ENCODE measurements at places on chromosomes 13 and 19.

- DNase-seq: no peak
Measured at GRCh38 chr13:41509971-41510370, 52.6 kb downstream of the RGCC start.

- no peak for DNase-seq
Measured at GRCh38 chr13:76231522-76232167, 595.5 kb downstream of the LMO7 start.

DNA sequence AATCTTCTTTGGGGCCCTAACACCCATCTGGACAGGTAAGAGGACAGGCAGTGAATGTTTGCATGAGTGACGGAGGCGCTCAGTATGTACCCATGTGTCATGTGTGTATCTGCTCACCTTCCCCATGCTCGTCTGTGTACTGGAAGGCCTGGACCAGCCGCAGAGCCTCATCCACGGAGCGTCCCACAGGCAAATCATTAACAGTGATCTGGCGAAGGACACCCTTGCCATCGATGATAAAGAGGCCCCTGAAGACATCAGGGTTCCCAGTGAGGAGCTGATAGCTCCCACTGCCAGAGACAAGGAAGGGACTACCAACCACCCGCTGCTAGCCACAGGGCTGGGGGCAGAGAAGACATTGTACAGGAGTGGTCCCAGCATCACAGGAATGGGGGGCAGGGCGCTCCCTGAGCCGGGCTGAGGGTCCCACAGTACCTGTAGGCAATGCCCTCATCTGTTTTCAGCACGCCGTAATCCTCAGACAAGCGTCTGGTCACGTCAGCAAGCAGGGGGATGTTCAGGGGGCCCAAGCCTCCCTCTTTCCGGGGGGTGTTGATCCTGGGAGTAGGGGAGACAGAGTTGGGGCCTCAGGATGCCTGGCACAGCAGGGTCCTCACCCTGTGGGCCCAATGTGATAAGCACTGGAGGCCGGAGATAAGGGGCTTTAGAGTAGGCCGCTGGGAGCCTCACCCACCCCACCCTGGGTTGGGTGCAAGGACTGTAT, 1.7 kb downstream of the PRDX2 start:
- DNase-seq: no peak

DNA sequence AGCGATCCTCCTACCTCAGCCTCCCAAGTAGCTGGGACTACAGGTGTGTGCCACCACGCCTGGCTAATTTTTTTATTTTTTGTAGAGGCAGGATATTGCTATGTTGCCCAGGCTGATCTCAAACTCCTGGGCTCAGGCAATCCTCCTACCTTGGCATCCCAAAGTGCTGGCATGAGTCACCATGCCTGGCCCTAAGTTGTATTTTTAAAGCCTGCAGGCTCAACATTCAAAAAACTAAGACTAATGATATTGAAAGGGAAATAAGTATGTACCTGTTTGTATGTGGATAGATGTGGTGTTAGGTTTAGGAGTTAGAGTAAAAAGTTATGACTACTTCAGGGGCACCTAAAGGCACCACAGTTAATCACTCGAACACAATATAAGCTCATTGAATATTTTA, 5.4 kb upstream of the IPO5 start:
- no peak for DNase-seq

DNA sequence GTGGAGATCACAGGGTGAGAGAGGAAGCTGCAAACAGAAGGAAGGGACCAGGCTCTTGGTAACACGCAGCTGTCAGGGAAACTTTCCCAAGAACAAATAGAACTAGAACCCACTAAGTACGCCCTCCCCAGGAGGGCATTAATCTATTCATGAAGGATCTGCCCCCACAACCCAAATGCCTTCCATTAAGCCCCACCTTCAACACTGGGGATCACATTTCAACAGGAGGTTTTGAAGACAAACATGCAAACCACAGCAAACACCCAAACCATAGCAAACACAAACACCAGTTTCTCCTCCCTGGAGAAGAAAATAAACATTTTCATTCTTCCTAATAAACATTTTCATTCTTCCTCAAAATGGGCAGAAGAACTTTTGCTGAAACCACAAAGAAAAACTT, 329.6 kb downstream of the EFNB2 start:
- DNase-seq: no peak

DNA sequence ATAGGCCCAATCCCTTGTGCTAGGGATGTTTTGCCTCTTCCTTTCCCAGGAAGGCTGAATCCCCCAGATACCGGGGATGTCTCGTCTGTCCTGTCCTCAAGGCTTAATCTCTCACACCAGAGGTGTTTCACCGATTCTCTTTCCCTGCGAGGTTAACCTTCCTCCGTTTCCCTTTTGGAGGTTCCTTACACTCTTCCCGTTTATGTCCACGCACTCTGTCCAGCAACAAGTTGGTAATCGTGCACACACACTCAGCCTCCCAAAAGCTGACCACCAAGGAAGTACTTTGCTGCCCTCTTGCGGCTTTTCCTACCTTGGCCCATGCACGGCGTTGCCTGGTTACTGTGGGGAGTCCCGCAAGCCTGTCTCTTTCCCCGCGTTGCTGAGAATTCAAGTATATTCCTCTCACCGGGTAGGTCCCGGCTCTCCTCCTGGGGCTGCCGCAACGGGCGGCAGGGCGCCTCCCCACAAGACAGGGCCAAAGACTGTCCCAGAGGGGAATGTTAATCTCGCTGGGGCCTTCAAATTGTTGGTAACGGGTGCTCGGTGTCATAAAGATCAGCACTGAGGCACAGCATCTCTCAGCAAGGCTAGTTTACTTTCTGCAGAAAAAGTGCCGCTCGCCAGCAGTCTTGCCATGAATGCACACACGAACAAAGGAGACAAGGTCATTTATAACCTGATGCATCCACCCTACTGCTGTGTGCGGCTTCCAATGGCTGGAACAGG, 36.7 kb upstream of the CD177 start:
- no peak for DNase-seq

DNA sequence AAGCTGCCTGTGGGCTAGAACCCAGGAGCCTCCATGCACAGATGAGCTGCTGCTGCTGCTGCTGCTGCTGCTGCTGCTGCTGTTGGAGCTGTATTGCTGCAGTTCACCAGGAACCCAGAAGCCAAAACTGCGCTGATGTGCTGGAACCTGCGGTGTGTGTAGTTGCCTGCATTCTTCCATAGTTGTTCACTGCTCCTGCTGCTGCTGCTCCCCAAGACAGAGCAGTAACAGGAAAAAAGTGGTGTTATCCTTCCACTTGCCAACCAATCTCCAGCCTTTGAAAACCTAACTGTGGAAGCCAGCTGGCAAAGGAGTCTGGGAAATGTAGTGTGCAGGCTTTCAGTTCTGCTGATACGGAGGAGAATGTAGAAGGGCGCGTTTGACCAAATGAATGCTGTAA, 37.9 kb downstream of the ARHGAP35 start:
- DNase-seq: peak; percentile 72

DNA sequence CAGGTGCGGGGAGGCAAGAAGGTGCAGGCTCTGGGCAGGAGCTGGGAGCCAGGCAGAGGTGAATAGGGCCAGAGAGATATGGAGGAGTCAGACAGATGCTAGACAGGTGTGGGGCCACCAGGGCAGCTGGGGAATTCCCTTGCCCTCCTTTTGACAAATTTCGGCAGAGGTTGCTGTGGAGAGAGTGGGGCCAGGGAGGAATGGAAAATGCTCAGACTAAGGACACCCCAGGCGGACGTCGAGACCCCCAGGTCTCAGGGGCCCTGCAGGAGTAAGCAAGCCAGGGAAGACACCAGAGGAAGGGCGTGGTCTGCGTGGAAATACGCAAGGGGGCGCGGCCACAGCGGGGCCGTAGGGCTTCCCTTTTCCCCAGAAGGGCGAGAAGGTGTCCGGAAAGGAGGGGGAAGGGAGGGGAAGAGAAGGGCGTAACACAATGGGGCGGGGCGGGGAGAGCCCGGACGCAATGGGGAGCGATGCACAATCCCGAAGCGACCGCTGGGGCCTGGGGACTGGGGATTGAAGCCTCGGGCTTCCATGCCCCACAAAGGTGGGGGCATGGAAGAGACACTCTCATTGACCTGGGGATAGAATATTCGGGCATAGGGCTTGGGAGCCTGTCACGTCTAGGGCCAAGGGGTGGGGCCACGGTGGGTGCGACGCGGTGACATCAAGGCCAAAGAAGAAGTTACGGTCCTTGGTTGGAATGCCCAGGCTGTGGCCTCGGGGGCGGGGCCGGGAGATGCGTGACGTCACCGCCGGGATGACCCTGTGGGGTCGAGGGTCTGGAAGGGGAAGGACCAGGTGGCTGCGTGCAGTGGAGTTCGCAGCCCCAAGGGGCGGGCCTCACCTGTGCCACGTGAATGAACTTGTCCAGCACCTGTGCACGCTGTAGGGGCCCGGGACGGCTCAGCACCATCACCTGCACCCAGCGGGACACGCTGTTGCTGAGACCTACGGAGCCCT, 8.2 kb downstream of the RASGRP4 start:
- DNase-seq: no peak

DNA sequence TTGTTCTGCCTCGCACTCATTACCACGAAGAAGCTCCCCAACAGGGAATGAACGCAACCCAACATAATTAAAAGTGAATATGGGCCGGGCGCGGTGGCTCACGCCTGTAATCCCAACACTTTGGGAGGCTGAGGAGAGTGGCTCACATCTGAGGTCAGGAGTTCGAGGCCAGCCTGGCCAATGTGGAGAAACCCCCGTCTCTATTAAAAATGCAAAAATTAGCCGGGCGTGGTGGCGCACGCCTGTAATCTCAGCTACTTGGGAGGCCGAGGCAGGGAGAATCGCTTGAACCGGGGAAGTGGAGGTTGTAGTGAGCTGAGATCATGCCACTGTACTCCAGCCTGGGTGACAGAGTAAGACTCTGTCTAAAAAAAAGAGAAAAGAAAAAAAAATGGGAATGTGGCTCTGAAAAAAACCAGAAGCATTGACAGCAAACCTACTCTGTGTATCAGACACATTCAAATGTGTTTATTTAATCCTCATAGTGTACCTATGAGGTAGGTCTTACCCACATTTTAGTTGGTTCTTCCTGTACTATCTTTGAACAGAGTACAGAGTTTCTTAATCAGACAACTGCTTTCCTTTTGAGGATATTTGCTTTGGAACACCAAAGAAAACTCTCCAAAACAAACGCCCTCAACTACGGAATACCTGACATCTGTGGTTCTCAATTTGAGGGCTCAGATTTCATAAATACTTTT, 70.0 kb downstream of the NUFIP1 start:
- DNase-seq: no peak

GRCh38 chr19:4580961-4581665, 21.6 kb upstream of the SEMA6B start:
- no peak for DNase-seq

DNA sequence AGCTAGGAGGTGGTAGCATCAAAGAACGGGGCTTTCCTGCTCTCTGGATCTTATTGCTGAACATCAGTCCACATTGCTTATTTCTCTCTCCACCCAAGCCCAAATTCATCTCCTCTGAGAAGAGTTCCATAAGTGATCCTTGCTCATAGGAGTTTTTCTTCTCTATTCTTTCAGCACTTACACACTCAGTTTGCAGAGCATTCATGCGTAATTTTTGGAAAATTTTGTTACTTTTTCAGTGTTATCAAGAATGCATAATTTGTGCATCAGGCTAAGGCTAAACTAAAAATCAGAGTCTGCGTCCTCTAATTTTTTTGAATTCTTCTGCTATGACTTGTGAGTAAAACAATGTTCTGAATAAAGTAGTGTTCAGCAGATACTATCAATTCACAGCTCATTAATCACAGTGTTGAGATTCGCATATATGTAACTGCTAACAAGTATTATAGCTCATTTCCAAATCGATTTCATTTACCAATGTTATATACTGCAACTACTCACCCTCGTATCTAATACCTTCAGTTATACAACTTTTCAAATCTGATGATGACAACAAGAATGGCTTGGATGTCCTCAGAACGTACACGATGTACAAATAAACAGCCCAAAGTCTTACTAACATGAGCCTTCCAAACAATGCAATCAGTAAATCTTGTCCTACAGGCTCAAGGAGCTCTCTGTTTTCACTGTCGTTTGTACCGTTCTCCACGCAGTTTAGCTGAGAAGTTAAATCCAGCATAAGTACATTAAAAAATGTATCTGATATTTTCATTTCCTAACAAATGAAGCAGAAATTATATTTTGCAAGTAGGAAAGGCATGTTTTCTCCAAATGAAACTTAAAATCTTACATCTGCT, 36.4 kb upstream of the STARD13 start:
- no peak for DNase-seq

DNA sequence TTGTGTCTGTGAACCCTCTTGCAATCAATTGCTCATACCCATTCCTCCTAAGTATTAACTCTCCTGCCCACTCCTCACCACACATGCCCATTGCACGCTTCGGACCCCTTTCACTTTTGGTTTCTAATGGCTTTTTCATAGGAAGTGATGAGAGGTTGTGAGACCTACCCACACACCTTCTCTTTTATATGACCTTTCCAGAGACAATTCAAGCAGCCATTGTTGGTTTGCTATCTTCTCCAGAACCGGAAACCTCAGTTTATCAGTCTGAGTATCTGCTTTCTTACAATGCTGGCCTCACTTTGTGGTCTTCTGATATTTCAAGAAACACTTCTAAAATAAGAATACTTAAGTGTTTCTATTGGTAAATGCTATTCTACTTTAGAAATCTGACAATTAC, 1550.8 kb upstream of the SLC10A2 start:
- no peak for DNase-seq

DNA sequence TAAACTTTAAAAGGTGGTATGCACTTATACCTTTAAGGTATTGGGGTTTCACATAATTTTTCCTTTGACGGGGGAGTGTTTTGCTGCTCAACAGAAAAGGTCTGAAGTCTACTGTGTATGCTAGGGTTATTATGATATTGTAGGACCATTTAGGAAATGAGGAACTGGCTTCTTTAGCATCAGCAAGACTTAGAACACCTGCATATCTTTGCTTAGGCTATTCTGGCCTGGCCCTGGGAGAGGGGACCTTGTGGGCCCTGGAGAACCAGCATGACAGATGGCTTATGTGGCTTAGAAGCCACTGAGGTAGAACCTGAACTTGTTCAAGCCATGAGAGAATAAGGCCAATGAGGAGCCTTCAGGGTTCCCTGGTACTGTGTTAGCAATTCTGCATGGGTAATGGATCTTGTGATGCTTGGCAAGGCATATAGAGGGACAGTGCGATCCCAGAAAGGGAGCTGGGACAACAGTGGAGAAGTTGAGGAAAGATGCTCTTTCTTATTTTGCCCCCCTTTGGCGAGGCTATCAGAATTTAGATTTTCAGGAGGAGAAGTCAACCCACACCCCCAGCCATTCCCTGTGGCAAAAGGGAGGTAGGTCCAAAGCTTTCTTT, 4.3 kb downstream of the RGCC start:
- no peak for DNase-seq

DNA sequence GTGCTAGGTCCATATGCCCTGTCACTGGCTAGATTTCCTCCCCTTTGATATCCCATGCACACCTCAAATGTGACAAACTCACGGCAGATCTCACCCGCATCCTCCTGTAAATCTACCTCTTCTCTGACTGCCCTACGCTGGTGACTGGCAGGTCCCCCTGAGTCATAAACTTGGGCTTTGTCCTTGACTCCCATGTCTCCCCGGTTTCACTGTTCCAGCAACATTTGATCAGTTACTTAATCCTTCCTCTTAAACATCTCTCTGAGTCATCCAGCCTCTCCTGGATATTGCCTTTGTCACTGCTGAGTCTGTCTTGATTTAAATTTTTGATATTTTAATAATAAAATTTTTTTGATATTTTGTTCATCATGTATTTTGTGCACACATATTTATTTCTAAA, 26.5 kb downstream of the FAM216B start:
- DNase-seq: no peak

GRCh38 chr13:113105921-113106452, 396 bp downstream of the F7 start:
- no peak for DNase-seq

- DNase-seq: no peak
Measured at GRCh38 chr13:28637714-28638355, 21.1 kb upstream of the POMP start.

- DNase-seq: no peak
Measured at GRCh38 chr13:46656786-46657185, 103.8 kb downstream of the LRCH1 start.
